ENCODE measurements at places on chromosomes 3 and 15.

GRCh38 chr3:129348734-129349133, 70.1 kb downstream of the HMCES start:
- DNase-seq: no peak

GRCh38 chr3:18283680-18284079, 141.5 kb downstream of the SATB1 start:
- no peak for DNase-seq

DNA sequence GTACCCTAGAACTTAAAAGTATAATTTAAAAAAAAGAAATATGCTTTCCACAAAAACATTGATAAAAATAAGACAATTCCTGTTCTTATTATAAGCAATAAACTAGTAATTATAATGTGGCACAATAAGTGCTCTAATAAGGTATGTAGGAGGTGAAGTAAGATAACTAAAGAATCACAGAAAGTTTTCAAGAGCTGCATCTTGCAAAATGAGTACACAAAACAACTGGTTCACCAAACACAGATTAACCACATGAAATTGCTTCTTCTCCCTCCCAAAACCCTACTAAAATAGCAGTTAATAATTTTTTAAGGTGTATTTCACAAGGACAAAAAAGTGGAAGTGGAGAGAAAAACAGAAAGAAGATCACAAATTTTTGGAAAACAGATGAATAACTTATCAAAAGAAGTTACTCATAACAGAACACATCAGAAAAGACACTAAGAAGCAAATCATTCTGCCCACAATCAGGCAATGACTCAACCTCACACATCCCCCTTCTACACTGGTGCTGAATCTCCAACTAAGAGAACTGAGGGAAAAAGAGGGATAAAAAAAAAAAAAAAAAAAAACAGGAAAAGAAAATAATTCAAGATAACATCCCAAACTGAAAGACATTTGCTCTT, 64.2 kb downstream of the TBC1D5 start:
- DNase-seq: peak; percentile 48

- no peak for DNase-seq
Observed at GRCh38 chr15:41653760-41654159, 6.4 kb upstream of the MGA start.

DNA sequence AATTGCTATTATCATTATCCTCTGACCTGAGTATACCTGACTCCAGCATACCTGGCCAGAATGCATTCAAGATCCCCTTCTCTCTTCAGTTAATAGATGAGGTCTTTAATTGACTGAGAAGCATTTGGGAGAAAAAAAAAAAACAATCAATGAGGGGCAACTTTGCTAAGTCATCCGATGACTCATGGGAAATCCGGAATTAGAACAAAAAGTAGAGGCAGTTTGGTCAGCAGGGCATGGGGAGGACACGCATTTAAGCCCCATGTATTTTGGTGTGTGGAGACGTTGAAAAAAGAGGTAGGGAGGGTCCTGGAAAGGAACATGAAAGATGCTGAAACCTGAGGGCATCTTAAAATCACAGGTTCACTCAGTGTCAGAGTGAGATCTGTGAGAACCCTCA, 256.2 kb downstream of the RORA start:
- DNase-seq: peak; percentile 34

DNA sequence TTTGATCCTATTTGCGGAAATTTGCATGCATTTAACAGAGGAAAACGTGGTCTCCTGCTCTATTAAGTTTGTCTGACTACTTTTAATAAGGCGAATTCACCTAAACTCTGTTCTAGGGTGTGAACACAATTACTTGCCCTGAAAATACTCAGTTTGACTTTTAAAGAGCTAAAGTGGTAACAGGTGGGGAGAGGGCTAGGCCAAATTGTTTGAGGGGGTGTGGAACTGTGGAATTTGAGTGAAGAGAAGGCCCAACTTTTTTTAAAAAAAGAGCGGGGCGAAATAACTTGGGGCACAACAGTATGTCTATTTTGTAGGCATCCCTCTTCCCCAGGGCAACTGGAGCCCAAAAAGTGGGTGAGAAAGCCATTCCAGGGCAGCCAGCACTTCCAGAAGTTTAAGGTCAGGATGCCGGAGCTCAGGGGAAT, 580 bp upstream of the FXR1 start:
- DNase-seq: no peak

- DNase-seq: peak; percentile 23
Observed at GRCh38 chr3:100902572-100902971, 90.6 kb downstream of the ABI3BP start.

DNA sequence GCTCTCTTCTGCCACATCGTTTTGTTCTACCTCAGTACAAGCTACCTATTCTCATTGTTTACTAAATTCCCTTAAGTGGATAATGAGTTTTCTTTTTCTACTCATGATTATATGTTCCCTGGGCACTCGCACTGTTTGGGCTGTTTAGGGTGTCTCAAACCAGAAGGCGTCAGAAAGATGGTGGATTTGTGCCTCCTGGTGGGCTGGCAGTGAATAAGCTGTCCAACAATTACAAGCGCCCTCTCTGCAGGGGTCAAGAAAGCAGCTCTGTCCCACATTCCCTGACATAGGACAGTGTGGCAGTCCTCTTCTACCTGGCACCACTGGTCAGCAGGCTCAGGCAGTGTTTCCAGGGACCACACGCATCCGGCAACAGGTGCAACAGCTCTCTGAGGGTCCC, 173.4 kb upstream of the PPP2R3A start:
- DNase-seq: no peak

GRCh38 chr15:83565553-83566159, 88.3 kb upstream of the ADAMTSL3 start:
- peak; percentile 53 for DNase-seq

Measured in epithelial cell of esophagus (primary cell).